T-helper 17 cell (primary cell): ENCODE measurements at places on chromosomes 7 and 10.

- no peak for DNase-seq
Observed at GRCh38 chr7:67655168-67655567, 658.5 kb downstream of the TYW1 start.

GRCh38 chr7:92586403-92586802 is 3.8 kb downstream of the FAM133B start:
- DNase-seq: no peak

DNA sequence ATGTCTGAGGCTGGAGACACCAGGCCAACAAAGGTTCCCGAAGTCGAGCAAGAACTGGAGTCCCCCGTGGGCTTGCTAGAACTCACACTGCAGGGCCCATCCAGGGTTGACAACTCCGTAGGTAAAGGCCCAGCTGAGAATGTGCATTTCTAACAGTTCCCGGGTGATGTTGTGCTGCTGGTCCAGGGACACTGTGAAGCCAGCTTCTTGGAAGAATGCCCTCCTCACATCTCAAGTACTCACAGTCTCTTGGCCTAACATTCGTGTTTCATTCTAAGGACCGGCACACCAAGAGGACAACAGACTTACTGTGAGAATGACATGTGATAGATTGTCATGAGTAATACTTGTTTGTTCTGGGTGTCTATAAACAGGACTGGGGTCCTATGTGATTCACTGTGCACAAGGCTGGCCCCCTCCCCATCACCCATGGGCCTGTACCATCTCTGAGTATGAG is 682.3 kb upstream of the IGFBP3 start:
- DNase-seq: no peak

GRCh38 chr10:60207894-60208293 is 181.8 kb downstream of the ANK3 start:
- DNase-seq: no peak

DNA sequence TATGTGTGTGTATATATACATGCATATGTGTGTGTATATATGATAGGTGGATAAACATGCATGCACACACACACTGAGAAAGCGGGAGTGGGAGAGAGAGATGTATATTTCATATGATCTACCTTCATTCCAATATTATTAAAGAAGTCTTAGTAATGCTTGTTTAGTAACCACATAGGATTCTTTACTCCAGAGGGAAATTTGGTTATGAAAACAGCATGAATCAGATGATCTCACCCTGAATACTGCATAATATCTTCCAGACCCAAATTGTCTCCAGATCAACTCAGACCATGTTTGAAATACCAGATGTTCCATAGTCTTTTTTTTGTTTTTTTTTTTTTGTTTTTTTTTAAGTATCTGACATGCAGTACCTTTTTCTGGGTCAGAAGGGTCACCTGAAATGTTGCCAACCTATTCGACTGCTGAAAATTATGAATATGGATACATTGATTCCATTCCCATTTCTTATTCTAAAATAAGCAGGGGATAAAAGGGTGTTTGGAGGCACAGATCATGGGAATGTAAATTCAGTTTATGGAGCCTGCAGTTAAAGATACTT is 17.4 kb downstream of the TES start:
- DNase-seq: no peak

DNA sequence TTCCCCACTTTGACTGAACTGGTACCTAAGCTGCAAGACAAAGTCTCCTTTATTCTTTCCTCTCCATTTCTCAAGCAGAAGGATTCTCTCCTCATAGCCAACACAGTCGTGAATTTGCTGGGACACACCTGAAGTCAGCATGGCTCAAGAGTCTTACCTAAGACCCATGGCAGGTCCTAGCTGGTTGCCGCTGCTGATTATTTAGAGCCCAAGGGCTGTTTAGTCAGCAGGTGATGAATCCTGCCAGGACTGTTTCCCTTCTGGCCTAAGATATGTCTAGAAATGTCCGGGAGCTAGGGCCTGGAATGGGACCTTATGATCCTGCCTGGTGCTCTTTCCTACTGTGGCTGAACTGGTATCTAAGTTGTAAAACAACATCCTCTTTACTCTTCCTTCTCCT is 82.8 kb downstream of the AHCYL2 start:
- no peak for DNase-seq

DNA sequence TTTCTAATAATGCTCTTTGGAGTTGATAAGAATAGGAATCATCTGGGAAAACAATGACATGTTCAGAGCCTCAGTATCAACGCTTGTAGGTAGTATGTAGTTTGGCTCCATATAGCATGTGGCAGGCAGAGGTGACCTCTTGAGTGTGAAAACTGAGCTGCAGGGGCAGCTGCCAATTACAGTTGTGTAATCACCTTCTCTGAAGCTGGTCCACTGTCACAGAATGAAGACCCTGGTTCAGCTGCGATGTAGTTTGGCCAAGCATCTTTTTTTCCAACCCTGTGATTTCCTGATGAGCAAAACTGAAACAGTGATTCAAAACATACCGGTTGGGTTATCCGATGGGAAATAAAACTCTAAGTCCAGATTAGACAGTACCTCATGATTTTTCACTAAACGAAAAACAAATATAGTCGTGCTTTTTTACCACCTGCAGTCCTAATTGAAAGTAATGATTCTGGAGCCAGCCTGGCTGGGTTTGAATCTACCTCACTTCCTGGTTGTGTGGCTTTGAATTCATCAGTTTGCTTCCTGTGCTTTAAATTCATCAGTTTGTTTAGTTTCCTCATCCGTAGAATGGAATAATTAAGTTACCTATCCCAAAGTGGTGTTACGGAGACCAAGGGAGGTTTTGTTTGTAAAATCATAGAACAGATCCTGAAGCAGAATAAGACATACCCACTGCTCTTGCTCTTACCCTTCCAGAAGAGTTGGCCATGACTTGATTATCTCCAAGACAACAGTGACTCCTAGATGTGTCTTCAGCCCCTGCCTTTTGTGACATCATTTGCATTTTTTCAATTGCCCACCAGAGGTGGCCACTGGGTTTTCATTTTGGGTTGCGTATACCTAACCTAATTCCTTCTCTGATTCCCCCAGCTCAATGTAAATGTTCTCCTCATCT is 87.4 kb downstream of the CELF2 start:
- no peak for DNase-seq

DNA sequence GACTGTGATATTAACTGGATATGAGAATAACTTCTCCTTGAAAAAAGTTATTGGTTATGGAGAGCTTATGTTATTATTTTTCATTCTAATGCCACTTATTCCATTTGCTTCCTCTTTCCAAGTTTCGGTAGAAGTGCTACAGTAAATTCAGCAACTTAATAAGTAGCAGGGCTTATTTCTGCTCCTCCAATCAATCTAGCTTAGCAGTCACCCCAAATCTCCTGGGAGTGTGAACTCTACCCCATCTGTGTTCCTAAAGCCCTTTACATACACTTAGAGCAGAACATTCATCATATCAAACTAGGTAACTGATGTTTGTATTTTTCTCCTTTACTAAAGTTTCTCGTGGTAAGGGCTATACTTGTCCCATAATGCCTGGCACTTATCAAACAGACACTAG is 8.7 kb downstream of the ARL3 start:
- no peak for DNase-seq
